ENCODE measurements at places on chromosomes 1 and 21.
A peak's percentile ranks its signal among the peaks of the same experiment; 100 is the strongest.

DNA sequence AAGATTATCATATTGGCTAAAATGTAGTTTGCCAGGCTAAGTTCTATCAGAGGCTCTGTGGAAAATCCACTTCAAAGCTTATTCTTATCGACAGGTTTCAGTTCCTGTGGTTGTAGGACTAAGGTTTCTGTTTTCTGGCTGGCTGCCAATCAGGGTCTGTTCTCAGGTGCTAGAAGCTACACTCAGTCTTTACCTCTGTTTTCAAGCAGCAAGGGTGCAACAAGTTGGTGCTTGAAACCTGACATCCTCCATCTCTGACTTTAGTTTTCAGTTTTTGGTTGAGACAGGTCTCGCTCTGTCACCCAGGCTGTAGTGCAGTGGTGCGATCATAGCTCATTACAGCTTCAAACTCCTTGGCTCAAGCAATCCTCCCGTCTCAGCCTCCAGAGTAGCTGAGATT, 15.3 kb upstream of the TMCO2 start:
- DNase-seq = peak; percentile 60

- DNase-seq = no peak
Measured at GRCh38 chr1:15106608-15107007, 46.9 kb upstream of the TMEM51 start.

DNA sequence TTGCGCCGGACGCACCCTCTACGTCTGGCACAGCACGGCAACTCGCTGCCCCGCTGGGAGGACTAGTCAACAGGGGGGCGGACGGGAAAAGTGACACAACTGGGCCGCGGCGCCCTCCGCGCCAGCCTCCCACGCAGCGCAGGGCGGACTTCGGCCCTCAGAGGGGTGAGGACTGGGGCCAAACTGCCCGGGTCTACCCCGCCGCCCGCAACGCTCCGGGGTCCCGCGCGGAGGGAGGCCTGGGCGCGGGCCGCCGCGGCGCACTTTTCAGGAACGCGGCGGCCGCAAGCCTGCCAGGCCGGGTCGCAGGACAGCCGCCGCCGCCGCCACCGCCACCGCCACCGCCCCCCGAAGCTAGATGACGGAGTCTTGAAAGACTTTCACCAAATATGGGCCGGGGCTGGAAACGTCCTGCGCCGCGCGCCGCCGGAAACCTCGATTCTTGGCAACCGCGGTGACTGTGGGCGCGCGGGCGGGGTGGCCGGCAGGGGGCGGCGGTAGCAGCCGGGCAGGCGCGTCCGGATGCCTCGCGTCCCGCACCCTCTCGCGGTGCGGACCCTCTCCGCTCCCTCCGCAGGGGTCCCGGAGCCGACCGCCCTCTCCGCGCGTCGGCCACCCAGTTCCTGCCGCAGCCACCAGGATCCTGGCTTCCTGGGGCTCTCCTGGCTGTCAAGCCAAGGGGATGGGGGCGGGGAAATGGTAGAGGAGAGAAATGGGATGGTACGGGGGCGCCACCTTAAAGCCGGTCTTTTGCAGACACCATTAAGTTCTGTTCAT, 3.7 kb upstream of the CCN1 start:
- DNase-seq = no peak

DNA sequence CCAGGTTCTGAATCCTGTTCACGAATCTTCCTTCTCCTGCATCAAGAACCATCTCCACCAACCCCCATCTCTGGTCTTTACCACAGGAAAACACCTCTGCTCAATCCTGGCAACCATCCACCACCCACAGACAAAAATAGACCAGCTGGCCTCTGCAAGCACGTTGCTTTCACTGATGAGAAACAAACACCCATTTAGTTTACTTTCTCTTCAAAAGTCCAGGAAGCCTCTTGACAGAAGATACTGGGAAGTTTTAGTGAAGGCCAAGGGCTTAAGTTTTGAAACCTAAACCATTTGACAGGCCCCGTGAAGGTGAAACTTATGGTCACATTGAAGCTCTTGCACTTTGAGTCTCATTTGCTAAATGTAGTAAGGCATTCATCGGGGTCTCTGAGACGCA, 122.6 kb upstream of the PPP2R5A start:
- no peak for DNase-seq

GRCh38 chr21:14479241-14479786, 66.8 kb downstream of the SAMSN1 start:
- DNase-seq = no peak

GRCh38 chr1:70779571-70779970, 268.0 kb downstream of the PTGER3 start:
- no peak for DNase-seq

- no peak for DNase-seq
Measured at GRCh38 chr1:222370081-222370912, 177.6 kb downstream of the HHIPL2 start.

GRCh38 chr1:203038217-203038741, 12.0 kb downstream of the PPFIA4 start:
- DNase-seq = no peak

DNA sequence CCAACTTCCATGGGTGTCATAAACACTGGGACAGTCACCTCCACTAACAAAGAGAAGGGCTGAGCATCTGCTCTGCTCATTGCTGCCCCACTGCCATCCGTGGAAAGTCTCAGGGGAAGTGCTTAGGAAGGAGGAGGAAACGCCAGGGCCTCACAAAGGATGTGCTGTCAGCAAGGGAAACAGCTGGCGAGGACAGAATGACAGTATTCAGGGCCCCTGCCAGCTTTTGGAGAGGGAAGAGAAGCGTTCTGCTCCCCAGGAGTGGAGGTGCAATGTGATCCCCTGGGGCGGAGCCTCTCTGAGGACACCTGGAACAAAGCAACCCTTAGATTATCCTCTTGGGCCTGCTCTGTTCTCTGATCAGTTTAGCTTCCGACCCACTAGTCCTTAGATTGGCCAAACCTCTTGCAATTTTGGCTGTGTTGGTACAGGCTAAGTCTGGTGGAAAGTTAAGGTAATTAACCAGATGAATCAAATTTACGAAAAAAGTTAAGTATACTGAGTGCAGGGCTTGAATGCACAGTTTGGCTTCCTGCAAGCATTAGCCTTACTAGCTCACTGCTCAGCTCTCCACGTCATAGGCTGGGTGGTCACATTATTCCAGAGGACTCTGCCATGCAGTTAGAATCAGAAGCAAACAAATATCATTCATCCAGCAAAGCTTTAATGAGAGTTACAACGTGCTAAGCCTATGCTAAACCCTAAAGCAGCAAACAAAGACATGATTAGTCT, 170.2 kb upstream of the NFIA start:
- no peak for DNase-seq

GRCh38 chr1:115781851-115782250, 13.3 kb upstream of the CASQ2 start:
- DNase-seq = no peak

DNA sequence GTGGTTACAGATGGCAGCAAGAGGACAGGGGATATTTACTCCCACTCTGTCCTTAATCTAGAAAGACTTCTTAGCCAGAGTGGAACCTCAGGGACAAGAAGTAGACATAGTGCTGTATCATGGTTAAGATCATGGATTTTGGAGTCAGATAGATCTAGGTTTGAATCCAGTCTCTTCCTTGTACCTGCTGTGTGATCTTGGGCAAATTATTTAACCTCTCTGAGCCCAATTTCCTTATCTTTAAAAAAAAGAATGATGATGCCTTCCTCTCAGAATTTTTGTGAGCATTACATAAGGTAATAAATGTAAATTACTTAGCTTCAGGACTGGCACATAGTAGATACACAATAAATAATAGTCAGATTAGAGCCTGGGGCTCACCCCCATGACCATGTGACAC, 78.4 kb downstream of the TAS1R2 start:
- DNase-seq = no peak

GRCh38 chr1:201999625-202000238, 10.7 kb upstream of the ELF3 start:
- no peak for DNase-seq

Data from stimulated activated CD4-positive, alpha-beta T cell treated with anti-CD3 and anti-CD28 coated beads, Interleukin-15, amount 100 ng/mL, for 48 hours (primary cell).